NCI-H1092 (cell line): ENCODE measurements at places on chromosomes 2 and 18.

GRCh38 chr2:120927265-120927628 is 191.6 kb downstream of the GLI2 start:
- no peak for DNase-seq

DNA sequence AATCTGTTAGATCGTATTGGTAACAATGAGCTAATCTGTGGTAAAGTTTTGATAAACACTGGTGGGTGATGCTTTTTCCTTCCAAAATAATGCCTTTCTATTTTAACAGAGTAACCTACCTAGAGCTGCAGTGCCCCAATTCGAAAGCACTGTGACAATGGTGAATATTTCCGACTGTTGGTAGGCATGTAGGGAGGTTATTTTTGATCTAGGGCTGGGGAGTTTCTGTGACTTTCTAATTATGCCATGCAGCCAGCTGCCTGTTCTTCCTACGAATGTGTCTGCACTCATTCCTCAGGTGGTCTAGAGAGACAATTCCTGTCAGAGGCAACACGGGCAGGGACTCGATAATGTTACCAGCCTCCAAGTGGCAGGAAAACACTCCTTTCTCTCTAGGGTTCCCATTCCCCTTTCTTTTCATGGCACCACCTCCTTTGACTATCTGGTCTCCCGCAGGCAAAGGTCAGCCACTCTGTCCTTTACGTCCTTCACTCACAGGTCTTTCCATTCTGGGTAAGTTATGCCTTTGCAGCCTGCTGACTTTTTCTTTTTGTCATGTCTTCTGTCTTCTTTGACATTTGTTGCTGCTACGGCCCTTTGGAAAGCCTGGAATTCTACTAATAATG is 167.2 kb upstream of the MGAT5 start:
- DNase-seq: no peak

DNA sequence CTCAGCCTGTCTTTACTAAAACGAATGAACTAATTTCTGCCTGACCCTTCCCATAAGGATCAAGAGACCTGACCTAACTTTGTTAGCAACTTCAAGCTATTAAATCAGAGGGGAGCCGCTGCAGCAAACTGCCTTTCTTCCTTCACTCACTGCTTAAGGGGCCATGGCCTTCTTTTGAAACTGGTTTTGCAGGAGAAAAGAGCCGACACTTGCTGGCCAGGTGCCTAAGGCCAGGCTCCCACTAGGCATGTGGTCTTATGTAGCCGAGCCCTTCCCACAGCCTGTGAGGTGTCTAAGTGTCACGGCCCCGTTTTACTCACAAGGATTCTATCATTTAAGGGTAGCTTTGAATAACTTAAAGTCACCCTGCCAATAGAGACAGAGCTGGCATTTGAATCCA is 130.8 kb downstream of the ZNF236 start:
- no peak for DNase-seq

DNA sequence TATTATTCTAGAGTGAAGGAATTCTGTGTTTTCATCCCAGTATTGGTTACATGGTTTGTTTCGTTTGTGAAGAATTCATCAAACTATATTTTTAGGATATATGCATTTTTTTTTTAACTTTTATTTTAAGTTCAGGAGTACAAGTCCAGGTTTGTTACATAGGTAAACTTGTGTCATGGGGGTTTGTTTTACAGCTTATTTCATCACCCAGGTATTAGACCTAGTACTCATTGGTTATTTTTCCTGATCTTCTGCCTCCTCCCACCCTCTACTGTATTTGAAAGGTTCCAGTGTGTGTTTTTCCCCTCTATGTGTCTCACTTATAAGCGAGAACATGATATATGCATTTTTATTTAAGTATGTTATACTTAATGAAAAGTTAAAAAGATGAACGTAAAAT is 47.6 kb downstream of the SCN9A start:
- DNase-seq: no peak

- DNase-seq: no peak
Observed at GRCh38 chr2:22683914-22684313, 701.1 kb upstream of the KLHL29 start.

DNA sequence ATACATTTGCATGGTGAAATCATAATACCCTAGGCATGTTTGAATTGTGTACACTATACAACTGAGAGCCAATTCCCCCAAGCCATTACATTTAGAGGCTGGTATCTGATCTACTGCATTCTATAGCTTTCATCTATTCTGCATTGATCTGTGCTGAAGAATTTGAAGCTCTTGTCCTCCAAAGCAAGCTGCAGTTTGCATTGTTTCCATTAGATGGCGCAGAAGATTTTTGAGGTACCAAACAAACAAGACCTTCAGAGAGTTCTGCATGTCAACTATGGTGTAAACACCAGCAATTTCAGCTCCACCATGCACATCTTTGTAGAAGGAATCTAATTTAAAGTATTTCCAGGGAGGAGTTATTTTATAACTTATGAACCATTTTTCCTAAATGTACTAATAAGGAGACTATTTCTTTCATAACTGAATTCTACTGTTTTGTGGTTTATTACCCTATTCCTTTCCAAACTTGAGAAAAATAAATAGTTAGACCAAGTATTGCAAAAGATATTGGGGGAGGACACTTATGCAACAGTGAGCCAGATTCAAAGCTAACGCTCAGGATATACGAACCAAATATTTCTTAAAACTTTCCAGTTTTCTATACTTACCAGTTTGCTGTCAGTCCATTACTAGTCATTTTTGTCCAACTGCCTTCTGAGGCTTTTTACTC is 761.8 kb upstream of the ACVR2A start:
- peak; percentile 36 for DNase-seq

DNA sequence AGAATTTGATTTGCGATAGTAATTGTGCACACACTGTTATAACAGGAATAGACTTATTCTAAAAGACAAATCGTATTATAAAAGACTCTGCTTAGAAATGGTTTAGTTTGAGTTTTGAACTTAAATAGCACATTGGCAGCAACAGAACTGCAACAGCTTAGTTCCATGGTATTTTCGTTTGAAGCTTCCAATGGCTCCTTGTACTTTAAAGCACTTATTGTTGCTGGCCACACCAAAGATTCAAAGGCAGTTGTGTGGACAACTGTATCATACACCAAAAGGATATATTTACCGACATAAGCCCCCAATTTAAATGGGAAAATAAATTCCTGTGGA is 627 bp downstream of the WIPF1 start:
- DNase-seq: no peak

DNA sequence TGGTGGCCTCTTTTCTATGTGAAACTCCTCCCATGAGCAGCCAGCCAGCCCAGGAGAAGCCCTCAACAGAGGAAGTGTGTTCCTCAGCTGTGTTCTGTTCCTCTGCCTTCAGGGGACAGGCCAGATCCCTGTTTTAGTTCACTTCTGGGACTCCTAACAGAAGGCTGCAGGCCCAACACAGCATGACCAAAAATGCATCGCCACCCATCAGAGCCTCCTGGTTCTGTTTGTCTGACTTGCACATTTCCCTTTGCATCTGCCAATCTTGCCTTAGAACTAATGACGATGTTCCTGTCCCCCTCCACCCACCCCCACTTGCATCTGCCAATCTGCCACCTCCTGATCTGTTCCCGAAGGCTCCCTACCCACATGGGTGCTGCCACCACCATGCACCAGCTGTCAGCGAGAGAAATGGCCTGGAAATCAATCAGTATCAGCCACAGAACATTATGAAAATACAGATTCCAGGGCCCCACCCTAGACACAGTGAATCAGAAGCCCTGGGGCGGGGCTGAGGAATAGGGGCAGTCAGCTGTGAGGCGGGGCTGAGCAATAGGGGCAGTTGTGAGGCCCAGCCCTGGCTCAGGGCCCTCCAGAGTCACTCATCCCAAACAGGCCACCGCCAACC is 51.0 kb downstream of the FAM168B start:
- DNase-seq: no peak

DNA sequence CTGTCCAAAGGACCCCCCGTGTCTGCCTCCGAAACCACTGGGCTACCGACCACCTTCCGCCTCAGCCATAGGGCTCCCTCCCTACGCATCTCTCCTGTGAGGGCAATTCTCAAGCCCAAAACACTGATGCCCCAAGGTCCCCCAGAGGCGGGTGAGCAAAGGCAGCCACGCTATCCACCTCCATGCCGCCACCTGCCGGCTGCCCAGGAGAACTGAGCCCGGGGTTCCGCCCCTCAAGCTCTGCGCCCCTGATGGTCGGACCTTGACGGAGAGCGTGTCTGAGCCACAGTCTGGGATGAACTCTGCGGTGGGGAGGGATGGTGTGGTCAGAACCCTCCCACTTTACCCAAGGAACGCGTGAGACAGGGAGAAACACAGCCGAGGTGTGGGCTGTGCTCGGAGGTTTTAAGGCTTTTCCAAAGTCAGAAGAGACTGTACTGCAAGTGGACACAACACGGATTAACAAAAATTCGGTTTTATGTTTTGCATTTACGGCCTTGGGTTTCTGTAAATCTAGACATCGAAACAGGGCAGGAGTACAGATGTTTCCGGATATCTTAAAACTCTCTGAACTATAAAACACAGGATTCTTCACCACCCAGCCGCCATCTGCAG is 114.1 kb downstream of the ZNF516 start:
- no peak for DNase-seq

DNA sequence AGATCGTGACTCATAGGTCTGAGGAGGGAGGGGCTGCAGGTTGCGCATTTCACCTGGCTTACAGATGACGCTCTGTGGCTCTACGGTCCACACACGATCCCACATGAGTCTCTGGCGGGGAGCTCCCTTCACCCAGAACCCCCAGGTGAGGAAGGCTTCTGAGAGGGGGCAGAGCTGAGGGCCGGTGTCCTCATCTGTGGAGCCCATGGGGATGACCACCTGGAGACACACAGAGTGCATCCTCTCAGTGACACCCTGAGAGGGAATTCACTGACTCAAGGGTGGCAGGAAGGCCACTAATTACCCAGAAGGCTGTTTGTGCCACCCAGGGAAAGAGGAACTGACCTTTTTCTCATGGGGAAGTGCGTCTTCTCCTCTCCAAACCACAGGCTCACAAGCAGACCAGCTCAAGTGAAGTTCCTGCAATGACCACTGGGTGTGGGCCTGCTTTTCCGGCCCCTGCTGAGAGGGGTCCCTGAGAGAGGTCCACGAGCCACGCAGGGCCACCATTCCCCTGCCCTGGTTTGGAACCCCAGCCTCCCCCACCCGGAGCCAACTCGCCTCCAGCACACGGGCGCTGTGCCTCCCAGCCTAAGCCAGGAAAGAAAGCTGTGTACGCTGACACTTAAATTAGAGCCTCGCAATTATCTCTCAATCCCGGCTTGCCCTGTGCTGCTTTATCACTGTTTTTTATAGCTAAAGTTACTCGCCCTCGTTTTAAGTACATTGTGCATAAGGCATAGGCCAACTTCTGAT is 114.1 kb downstream of the BCL11A start:
- DNase-seq: no peak

DNA sequence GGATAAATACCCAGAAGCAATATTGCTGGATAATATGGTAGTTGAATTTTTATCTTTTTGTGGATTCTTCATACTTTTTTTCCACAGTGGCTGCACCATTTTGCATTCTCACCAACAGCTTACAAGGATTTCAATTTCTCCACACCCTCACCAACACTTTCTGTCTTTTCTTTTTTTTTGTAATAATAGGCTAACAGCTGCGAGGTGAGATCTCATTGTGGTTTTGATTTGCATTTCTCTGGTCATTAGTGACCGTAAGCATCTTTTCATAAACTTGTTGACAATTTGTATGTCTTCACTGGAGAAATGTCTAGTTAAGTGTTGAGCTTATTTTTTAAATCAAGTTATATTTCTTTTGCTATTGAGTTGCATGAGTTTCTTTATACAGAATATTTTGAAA is 17.6 kb upstream of the SLC9A2 start:
- no peak for DNase-seq

DNA sequence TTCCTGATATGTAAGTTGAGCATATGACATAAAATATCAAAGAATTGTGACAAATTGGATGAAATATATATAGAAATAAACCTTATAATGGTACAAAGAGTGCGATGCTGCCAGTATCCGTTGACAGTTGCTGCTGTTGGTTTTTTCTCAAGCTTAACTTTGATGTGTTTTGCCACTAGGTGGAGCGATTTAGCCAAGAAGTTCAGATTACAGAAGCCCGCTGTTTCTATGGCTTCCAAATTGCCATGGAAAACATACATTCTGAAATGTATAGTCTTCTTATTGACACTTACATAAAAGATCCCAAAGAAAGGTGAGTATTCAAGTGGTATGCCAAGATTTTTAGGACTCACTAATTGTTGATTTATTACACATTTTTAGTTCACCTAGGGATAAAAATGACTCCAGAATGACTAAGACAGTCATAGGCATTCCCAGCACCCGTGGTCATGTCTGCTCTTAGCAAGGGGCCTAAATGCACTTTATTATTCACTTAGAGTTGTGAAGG is 2.1 kb downstream of the RRM2 start:
- peak; percentile 35 for DNase-seq

GRCh38 chr2:238408615-238409340 is 17.9 kb upstream of the ASB1 start:
- no peak for DNase-seq

- no peak for DNase-seq
Observed at GRCh38 chr2:64212801-64213321, 68.6 kb upstream of the PELI1 start.

- no peak for DNase-seq
Observed at GRCh38 chr18:57801761-57802212, 1.3 kb downstream of the ATP8B1 start.

DNA sequence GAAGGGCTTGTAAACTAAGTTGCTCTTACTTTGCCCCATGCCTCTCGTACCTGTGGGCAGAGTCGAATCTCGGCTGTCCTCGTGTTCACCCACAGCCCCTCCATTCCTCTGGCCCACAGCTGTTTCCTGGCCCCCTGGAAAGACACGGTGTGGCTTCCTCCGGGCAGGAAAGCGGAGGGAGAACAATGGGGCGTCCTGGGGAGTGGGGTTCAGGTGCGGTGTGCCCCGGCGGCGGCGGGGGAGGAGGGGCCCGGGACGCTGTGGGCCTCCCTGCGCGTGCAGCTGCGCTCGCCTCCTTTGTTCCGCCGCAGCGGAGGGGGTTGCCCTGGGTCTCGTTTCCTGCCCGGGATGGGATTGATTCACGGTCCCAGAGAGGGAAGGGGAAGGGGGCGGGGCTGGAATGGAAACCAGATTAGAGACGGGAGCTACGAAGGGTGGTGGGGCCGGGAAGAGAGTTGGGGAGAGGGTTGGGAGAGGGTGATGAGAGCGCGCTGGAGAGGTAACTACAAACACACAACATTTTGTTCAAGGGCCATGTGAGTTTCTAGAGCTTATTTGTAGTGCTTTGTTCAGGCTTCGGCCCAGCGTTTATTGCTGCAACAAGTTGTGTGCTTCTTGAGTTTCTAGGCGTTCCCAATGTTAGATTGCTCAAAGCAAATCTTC is 796 bp downstream of the MYO1B start:
- no peak for DNase-seq

GRCh38 chr2:217717646-217718045 is 285.1 kb downstream of the TNS1 start:
- peak; percentile 64 for DNase-seq

DNA sequence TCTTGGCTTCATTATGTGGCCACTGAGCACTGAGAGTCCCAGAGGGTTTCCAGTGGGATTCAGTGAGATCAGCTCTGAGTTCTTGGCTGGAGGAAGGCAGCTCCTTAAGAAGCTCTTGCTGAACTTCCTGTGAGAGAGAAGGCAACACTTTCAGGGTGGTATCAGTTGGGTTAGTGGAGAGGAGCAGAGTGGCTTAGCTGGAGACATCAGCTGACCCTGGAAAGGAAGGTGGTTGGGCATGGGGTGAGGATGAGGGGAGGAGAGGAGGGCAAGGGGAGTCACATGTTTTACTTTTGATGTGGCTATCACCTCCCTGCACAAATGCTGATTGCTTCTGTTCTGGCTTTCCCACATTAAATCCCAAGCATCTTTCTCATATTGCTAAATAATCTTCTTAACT is 95.1 kb downstream of the ACOXL start:
- no peak for DNase-seq

- DNase-seq: no peak
Observed at GRCh38 chr2:184581391-184581790, 16.9 kb upstream of the ZNF804A start.
